Body of pancreas (tissue), 4 donors: ENCODE measurements at places on chromosomes 6 and 20.

GRCh38 chr6:81785377-81785776, 32.9 kb upstream of the TENT5A start:
- no peak for DNase-seq

- no peak for DNase-seq
Measured at GRCh38 chr6:24903681-24904080, 32.1 kb downstream of the RIPOR2 start.

DNA sequence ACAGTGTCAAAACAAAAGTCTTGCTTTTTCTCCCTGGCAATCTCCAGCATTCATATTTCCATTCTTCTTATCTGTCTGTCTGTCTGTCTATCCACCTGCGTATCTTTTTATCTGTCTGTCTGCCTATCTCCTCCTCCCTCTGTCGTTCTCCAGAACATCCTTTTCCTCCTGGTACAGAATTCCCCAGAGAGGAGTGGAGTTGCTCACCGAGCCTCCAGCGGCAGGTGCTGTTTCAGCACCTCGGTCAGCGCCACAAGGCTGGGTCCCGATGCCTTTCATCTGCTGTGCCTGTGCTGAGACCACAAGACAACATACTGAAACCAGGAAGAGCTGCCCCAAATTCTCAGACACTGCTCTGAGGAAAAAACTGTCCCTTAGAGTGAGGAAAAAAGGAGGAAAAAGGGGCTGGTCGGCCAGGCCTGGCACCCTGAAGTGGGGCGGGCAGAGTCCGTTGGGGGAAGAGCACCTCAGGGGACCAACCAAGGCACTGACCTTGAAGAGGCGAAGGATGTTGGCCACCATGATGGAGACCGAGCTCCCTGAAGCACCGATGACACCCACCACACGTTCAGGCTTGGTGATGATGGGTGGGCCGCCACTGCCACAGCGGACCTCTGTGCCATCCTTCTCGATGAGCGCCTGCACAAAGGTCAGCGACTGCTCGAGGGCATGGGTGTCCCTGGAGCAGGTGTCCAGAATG, 13.3 kb downstream of the GRM4 start:
- DNase-seq, result peak; percentile 43

- DNase-seq, result no peak
Measured at GRCh38 chr6:153062516-153062915, 60.0 kb upstream of the MTRF1L start.

- DNase-seq, result peak; percentile 46
Measured at GRCh38 chr6:3328796-3329195, 70.0 kb downstream of the PSMG4 start.
